Aorta (tissue), 5 donors: ENCODE measurements at places on chromosomes 4 and X.

DNA sequence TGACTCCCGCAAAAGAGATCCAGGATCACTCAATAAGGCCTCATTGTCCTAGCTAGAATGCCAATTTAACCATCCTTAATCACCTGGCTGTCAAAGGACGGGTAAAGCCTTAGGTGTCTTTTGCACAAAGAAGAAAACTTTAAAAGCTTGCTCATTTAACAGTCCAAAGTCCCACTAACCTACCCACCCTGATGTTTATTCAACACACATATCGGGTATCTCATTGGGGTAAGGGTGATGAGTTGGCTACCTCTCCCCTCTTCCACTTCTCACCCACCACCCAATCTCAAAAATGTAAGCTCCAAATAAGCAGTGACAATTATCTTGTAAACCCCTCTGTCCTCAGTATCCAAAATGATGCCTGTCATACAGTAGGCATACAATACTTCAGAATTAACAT is 988 bp upstream of the SRD5A3 start:
- no peak for DNase-seq

GRCh38 chrX:39820938-39821708 is 276.6 kb downstream of the BCOR start:
- peak; percentile 50 for DNase-seq

DNA sequence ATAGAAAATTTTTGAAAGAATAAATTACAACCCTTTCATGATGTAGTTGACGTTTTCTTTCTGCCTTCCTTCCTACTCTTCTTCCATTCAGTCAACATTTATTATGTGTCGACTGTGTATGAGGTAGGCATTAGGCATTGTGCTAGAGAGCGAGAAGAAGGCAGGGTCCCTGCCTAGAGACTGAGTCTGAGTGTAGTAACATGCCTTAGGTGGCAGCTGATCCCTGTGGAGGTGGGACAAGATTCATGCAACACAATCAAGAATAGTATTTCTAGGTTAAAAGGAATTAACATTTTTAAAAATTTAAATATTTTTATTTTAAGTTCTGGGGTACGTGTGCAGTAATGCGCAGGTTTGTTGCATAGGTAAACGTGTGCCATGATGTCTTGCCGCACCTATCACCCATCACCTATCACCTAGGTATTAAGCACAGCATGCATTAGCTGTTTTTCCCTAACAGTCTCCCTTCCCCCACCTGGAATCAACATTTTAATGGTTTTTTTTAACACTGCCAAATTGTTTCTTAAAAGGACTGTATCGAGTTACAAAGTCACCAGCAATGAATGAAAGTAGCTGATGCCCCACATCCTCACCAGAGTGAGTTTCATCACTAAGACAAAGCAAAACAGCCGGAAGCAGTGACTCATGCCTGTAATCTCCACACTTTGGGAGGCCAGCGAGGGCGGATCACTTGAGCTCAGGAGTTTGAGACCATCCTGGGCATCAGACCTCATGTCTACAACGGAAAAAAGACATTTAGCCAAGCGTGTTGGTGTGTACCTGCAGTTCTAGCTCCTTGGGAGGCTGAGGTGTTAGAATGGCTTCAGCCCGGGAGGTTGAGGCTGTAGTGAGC is 84.0 kb downstream of the WWC2 start:
- peak; percentile 53 for DNase-seq

GRCh38 chr4:125538670-125539069 is 223.9 kb downstream of the FAT4 start:
- no peak for DNase-seq

DNA sequence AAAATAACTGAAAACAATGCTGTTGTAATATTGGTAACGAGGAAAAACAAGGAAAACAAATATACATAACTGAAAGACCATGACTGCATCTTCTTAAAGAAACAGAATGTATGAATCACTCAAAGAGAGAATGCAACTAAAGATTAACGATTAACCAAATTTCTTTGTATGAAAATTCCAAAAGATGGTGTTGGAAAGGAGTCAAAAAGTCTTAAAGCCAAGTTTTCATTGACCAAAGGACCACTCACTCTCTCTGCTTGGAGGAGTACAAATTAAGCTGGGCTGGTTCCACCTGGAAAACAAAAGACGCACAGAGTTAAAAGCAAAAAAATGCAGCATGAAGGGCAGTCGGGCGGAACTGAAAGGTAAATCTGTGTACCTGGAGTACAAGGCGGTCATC is 1.8 kb downstream of the DCAF12L1 start:
- DNase-seq = no peak

GRCh38 chrX:129981200-129981553 is 1.3 kb upstream of the BCORL1 start:
- no peak for DNase-seq

GRCh38 chrX:85996555-85996954 is 50.8 kb downstream of the CHM start:
- no peak for DNase-seq

DNA sequence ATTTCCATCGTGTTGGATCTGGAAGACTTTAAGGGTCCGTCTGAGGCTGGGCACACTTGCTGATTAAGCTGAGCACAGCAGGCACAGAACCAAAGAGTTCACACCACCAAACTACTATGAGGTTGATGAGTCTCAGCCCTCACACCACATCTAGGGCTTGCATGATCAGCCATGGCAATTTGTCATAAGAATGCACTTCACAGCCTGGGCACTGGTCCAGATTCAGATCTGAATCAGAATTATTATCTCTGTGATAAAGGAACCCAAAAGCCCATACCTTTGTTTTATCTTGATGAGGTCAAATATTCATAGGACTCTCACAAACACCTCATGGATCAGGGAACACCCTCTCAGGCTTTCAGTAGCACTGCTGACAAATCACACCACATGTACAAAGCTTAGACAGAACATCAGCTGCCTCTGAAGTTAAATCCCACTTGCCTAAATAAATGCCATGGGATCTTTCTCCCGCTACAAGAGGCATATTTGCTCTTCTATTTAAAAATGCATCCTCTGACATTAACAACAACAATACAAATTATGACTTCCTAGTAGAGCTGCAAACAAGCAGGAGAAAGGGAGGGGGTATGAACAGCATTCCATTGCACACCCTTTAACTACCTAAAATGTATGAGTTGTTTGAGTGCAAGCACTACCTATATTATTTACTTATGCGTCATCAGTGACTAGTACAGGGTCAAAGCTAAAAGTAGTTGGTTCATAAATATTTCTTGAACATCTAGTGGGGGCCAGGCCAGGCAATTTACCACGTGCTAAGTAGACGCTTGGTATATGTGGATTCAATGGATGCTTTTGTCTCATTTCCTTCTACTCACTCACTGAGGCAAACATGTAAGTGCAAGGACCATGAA is 186.3 kb upstream of the FGF13 start:
- DNase-seq = no peak

DNA sequence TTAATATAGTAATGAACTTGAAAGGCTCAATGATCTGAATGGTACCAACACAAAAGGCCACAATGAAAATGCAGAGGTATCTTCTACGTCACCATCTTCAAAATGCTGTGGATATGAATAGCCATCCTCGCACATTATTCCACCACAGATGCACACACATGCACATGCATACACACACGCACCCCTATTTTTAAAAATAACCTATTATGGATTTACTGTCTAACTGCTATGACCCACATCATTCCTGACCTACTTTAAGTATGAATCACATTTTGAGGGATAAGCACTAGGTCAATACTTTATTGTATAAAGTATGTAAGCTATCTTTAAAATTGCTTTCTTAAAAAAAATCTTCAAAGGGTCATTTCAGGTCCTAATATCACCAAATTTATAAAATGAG is 24.4 kb upstream of the CORIN start:
- DNase-seq = no peak
